HT1080 (cell line): ENCODE measurements at places on chromosomes 4 and X.
A peak's percentile ranks its signal among the peaks of the same experiment; 100 is the strongest.

- DNase-seq = no peak
These were observed 138.6 kb upstream of the APOOL start for GRCh38 chrX:84865113-84865512.

GRCh38 chr4:185524888-185525863 lies 10.1 kb downstream of the PDLIM3 start:
- DNase-seq = no peak

DNA sequence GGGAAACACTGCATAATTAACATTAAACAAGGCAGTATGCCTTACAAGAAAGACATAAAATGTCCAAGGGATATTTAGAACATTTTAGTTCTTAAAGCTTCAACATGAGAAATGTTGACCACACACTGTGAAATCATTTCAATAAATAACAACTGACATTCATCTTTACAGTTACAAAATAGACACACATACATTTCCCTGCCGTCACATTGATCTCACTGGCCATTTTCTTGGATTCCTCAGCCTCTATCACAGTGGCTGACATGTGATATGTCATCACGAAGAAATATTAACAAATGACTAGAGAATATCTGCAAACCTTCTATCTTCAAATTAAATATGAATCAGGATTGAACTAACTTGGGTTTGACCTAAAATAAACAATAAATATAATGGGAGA lies 1.9 kb downstream of the CXCL2 start:
- no peak for DNase-seq

DNA sequence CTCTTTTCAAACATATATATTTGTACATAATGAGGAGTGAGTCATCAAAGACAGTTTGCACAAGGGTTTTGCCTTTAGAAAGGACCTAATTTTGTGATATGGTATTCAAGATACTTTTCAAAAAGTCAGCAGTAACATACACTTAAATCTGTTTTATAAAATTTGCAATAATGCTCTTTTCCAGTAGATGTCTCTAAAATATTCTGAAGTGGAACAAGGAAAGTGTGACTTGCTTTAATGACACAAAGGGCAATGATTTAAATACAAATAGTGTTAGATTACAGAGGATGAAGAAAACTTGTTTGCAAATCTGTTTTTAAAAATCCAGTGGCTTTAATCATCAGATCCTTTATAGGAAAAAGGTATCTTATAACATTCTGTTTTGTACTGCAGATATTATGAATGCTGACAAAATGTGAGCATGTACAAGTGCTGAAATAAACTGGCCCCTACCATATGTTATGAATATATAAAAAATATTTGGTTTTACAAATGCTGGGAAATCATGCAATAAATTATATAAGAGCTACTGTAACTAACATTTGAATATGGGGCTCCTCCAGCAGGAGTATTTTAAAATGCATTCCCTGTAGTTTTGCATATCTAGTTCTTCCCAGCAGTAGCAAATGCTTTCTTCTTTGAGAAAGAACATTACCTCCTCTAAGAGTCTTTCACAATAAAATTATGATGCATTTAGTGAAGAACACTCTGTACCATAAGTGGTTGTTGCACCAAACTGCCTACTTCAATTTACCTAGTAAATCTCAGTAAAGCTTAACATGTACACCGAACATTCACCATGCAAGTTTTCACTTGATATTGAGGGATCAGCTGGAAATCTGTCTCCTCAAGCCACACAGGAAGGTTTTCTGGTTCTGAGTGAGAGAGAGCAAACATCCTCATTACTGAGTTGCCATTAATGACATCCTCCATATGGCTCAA lies 20.2 kb downstream of the MMRN1 start:
- no peak for DNase-seq

DNA sequence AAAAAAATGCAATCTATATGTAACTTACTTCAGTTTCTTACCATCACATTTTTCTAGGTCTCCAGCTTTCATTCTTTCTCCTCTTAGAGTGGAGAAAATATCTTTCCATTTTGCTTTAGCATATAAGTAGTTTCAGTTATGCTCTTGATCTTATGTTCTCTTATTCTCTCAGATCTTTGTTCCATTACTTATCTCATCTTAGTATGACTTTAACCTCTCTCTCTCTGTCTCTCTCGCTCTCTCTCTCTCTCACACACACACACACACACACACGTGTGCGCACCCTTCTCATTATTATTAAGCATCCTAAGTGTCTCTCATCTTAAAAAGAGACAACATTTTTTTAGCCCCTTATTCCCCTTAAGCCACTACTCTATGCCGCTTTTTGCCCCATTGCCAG lies 92.8 kb downstream of the FAAH2 start:
- DNase-seq = no peak

DNA sequence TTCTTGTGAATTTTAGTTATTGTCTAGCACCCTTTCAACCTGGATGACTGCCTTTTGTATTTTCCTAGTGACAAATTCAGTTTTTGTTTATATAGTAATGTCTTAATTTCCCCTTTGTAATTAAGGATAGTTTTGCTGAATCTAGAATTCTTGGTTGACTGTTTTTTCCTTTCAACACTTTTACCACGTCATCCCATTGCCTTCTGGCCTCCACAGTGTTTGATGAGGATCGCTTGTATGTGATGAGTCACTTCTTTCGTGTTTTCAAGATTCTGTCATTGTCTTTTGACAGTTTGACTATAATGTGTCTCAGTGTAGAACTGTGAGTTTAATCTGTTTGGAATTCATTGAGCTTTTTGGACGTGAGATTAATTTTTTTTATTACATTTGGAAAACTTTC lies 30.1 kb downstream of the KDM6A start:
- DNase-seq = peak; percentile 73

GRCh38 chr4:14513471-14513870 lies 488.8 kb upstream of the CPEB2 start:
- DNase-seq = no peak

DNA sequence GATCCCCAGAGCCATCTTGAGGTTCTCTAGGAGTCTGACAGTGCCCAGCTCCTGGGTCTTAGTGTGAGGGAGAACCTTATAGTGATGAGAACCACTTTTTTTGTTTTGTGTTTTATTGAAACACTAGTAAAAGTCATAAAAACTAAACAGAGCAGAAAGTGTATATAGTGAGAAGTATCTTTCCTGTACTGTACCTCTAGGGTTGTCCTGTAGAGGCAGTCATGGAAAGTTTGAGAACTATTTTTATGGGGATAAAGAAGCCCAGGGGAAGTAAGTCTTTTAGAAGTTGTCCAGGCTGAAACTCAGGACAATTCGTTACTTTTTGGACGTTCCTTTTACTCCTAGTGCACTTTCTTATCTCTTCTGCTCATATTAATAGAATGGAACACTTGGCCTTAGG lies 40.9 kb downstream of the ADH5 start:
- DNase-seq = no peak

- no peak for DNase-seq
These were observed 23.5 kb upstream of the CEP135 start for GRCh38 chr4:55925241-55925640.

- peak; percentile 0 for DNase-seq
These were observed 1.4 kb downstream of the FGF13 start for GRCh38 chrX:138709886-138710791.

GRCh38 chr4:105329081-105329480 lies 144.8 kb downstream of the PPA2 start:
- DNase-seq = no peak

GRCh38 chr4:126018274-126018673 lies 703.5 kb downstream of the FAT4 start:
- no peak for DNase-seq

DNA sequence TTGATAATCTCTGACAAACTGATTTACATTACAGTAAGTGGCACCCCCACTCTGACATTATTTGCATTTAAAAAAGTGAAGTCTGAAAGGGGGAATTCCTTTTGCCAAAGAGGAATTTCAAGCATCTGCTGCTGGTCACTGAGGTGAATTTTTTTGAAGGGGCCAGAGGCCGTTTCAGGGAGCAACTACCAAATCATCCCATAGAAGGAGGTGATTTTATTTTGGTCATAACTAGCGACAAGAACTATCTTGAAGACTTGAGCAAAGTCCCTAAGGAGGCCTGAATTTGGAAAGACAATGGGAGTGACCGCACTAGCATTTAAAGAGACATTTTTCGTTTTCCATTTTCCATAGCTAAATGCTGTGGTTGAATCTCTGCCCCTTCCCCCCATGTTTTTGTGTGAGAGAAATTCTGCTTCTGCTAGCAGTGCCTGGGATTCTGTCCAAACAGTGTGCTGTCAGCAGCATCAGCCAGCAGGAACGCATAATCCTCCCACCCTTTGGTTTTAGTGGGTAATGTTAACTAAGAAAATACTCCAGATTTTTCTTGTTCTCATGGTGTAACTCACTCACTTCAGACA lies 110.1 kb upstream of the MED14 start:
- peak; percentile 75 for DNase-seq

DNA sequence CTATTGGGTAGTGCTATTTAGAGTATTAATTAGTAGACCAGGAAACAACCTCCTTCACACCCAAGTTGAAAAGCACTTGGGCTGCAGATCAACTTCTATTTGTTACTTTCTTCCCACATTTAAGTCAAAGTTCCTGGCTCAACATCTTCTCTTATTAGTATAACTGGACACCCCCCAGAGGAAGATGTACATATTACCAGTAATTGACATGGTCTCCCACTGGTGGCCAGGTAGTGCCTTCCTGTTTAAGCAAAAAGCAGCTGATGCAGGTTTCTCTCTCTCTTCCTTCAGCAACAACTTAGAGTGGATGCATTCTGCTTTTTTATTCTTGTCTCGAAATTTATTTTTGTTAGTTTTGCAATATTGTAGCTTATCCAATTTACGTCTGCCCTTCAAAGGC lies 438.1 kb downstream of the GBA3 start:
- no peak for DNase-seq

DNA sequence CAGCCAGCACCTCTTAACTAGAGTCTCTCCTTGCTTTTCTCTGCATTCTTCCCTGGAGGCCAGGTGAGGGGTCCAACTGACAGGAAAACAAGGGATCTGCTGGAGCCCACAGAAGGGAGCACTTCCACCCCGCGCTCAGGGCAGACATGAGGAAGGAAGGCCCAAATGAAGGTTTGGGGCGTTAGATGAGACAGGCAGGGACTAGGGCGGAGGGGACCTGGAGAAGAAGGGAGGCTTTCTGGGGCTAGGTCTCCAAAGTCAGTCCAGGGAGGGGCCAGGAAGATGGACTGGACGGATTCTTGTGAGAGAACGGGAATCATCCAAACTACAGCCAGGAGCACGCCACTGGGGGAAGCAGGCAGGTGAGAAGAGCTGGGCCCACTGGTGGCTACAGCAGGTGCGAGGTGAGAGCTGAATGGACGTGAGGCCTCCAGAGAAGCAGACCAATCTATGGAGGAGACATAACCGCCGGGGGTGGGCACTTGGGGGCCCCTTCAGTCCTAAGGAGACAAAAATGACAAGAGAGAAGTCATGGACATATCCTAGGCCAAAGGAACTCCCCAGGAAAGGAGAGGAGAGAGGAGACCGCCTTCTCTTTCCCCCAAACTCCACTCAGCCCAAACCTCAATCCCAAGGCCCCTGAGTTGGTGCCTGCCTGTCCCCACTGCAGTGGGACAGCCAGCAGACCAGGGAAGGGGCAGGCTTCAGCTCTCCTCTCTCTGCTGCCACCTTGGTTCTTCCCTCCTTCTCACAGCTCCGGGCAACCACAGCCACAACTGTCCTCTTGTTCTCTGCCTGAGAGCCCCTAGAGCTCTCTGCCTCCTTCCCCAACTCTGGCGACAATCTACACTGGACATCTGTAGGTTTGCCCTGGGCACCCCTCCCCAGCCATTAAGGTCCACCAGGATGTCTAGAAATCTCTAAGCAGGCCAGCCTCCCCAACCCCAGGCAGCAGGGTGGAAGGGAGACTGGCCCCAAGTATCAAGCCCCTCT lies 7.0 kb downstream of the APLN start:
- DNase-seq = no peak

DNA sequence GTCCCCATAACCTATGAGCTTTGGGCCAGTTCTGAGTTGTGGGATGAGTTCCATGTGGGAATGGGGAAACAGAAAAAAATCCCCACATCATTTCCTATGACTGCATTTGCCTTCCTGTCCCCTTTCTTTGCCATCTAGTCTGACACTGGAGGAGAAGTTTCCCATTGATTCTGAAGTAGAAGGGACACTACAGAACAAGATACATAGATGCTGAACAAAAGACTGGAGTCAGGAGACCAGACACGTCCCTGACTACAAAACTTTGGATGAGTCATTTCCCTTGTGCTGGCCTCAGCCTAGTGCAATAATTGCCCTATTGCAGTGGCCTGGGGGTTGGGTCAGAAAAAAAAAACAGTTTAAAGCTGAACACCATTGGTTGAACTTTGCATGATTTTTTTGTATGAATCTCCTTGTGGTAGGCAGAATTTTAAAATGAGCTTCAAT lies 22.1 kb downstream of the BEX3 start:
- DNase-seq = peak; percentile 87

- DNase-seq = no peak
These were observed 171.0 kb downstream of the GPM6A start for GRCh38 chr4:175641024-175641423.

DNA sequence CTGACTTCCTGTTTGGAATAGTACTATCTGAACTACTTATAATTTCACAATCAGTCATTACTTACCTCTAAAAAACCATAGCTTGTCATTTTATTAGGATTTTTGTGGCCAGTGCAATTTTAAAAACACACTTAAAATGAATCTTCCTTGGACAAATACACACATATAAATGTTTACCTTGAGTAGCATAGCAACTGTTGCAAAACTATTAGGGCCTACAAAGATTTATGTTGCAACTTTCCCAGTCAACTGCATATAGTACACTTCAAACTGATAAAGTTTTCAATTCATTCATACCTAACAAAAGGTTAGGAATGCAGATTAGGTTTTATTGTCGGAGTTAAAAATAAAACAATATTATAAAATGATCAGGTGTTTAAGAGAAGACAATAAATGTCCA lies 193.0 kb downstream of the PDGFC start:
- DNase-seq = no peak

GRCh38 chr4:184347251-184348239 lies 126.8 kb downstream of the IRF2 start:
- DNase-seq = peak; percentile 43

- DNase-seq = peak; percentile 19
These were observed 161.2 kb upstream of the AMOT start for GRCh38 chrX:113001836-113002235.

DNA sequence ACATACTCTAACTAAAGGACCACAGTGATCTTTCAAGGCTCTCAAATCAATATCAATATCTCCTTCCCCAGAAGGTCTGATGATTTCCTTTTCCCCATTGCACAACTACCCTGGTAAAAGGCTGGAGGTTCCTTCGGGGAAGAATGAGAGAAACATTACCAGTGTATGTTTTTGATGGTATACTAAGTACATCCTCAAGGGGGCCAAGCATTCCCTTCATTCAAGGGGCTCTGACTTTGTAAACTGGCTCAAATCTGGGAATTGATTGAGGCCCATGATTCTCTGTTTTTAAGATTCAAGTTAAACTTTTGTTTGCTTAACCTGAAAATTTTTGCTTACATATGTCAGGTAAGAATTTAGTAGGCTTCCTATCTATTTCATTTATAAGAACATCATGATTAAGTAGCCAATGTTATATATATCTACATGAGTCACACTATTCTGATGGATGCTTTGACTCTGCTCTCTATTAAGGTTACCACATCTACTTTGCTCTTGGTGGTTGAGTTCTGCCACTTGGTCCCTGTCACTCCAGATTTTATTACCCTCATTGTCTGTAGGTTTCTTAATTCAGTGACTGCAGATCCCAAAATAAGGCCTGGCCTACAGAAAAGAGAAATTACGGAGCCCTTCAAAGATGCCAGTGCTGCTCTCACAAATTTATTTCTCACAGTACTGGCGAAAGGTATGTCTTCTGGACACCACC lies 16.4 kb upstream of the GUCY1B1 start:
- DNase-seq = no peak
